ENCODE measurements at places on chromosomes 7 and 10.

- no peak for DNase-seq
These were observed 33.2 kb upstream of the PAPSS2 start for GRCh38 chr10:87626422-87626892.

DNA sequence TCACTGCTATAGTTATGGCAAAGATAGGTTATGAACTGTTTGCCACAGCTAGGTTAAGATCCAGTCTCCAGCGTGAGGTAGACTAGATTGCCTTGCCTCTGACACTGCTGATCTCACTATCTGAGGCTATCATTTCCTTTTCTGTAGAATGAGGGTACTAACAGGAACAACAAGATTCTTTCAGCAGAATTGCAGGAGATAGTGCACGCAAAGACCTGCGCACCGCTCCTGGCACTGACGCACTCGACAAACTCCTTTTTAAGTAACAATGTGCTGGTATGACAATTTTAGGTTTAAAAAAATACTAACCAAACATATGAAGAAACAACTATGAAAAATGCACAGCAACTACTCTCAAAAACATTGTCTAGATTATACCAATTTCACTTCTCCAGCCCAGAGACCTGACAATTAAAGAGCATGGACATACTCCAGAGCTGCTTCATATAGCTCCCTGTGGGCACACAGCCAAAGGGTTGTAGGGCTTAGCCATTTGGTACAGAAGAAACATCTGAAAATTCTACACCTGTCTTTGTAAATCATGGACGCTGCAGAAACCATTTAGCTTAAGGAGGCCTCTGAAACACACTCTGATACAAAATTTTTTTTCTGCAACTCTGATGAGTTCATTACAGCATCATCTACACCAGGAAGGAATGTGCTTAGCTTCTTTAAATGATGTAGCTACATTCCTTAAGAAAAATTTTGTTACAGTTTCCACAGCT lies 7.8 kb downstream of the ADAM12 start:
- DNase-seq: no peak

DNA sequence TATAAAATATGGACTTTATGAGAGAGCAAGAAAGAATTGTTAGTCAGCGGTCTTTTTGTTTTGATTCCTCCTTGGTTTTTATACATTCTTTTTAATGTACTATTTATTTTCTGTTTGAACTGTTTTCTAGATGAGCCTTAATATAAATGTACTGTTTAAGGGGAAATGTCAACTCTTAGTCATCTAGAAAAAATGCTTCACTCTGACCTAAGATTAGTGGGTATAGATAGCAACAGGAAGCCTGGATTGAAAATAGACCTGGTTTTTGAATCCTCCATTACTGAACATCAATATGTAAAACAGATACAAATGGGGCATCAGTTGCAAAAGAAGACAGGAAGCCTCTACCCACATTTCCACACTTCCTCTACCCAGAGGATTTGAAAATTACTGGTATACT lies 87.8 kb downstream of the CHRM2 start:
- DNase-seq: no peak

DNA sequence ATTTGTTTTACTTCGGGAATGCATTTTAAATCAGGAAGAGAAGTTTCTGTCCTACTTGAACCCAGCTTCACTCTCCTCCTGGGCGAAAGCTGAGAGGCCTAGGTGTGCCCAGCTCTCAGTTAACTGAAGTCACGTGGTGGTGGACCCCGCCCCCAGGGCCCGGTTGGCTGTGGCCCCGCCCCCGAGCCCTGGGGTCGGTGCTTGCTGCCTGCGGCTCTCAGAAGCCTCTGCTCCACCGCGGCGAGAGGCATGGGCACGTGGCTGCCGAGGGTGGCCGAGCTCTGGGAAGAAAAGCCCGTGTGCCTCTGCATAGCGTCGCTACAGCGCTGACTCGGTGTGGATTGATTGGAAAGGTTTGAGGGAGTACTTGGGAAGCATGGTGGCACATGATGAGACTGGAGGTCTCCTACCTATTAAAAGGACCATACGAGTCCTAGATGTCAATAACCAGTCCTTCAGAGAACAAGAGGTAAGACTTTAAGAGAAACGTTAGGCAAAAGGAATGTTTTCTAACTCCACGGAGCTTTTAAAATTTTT lies 34.1 kb downstream of the NET1 start:
- peak; percentile 43 for DNase-seq

DNA sequence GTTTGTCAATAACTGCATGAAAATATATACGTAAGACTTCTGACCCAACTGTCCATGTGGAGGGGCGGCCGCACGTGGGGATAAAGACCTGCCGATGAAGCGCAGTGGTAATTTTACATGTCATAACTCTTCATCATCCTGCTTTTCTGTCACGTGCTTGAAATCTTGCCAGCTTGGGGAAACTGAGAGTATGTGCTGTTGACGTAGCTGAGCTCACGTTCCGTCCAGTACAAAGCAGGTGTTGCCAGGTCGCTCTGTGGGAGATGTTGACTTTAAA lies 105.1 kb downstream of the INPP5A start:
- no peak for DNase-seq

GRCh38 chr10:124359336-124359832 lies 59.3 kb downstream of the OAT start:
- DNase-seq: no peak

DNA sequence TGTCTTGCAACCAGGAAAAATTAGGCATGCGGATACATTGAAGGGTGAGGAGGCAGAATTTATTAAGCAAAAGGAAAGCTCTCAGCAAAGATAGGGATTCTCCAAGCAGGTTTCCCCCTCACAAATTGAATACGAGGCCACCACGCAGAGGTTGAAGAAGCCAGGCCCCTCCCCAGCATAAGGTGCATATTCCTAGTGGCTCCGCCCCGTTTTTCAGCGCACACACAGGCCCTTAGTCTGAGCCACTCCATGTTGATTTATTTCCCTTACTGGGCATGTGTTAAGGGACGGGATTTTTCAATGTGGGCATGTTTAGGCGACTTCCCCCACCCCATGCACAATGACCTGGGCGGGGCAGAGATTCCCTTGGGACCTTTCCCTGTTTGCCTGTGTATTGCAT lies 24.9 kb downstream of the PPP2R2D start:
- no peak for DNase-seq

- no peak for DNase-seq
These were observed 36.7 kb upstream of the UBE2H start for GRCh38 chr7:129989466-129989865.

GRCh38 chr10:90652519-90652918 lies 205.3 kb downstream of the HTR7 start:
- no peak for DNase-seq

DNA sequence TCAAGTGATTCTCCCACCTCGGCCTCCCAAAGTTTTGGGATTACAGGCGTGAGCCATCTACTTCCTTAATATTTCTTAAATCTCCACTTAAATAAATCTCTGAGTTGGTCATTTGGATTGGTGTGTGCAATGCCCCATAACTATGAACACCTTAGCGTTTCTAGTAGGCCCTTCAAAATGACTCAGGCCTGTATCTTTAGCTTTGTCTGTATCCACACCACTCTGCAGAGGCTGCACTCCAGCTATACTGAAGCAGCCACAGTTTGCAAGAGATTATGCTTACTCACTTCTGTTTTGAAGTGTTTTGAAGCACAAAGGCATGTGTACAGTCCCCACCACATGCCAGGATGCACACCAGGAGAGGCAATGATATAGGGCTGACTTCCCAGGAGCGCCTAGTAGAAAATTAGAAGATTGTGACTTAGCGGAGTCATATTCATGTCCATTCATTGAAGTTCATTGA lies 2.4 kb upstream of the ST7 start:
- no peak for DNase-seq

DNA sequence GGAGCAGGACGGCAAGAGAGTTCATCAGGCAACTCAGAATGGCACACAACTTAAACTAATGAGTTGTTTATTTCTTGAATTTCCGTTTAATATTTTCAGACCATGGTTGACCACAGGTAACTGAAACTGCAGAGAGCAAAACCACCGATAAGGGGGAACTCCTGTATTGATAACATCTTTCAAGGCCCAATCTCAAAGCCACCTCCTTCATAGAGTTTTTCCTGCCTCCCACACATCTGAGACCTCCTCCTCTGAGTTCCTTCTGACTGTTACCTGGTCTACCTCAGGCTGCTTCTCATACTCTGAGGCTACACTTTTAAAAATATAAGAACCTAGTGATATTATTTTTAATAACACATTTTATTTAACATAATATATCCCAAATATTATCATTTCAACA lies 341.5 kb upstream of the NPVF start:
- no peak for DNase-seq

DNA sequence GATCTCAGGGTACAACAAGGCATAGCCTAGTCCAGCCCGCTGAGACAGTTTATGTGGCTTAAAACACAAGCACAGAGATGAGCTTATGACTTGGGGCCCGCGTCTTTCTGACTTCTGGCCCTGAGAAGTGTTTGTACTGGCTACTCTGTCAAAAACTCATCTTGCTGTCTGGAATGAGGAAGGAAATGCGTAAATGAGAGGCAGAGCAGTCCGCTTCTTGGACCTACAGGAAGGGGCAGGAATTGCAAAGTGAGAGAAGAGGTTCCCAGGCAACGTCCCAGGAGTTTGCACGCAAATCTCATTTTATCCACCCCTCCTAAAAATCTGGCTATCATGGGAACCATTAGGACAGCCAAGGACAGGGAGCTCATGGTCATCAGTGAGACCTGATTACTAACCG lies 5.5 kb downstream of the ANXA11 start:
- DNase-seq: no peak

GRCh38 chr10:54914049-54914448 lies 113.0 kb upstream of the PCDH15 start:
- DNase-seq: no peak

GRCh38 chr7:70426249-70426880 lies 705.6 kb upstream of the GALNT17 start:
- DNase-seq: no peak
